ENCODE measurements at places on chromosomes 3 and 15.

GRCh38 chr3:137509354-137510045 lies 254.6 kb upstream of the SOX14 start:
- no peak for DNase-seq

GRCh38 chr3:133301194-133301593 lies 98.7 kb upstream of the BFSP2 start:
- DNase-seq, result no peak

GRCh38 chr3:150945226-150946032 lies 27.1 kb downstream of the CLRN1 start:
- no peak for DNase-seq

DNA sequence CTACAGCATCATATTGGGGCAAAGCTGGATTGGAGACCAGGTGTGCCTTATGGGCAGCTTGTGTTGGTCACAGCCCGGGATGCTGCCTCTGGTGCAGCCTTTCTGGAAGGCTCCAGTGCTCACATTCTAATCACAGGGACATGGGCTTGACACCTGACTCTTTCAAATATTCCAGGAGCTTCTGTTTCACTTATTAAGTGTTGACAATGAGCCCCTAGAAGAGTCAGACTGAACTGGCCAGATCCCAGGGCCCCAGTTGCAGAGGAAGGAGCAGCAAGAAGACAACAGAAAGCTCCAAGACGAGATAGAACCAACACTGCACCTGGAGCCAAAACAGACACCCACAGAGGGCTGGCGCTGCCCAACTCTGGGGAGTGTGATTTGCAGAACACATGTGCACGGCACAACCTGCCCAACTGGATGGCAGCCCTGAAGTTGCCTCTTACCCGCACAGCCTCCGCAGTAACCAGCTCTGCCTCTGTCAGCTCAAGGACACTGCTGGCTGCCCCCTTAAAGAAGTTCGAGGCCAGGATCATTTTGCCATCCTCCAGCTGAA lies 30.3 kb downstream of the ALDH1L1 start:
- no peak for DNase-seq

GRCh38 chr15:50358845-50359244 lies 3.8 kb upstream of the GABPB1 start:
- peak; percentile 23 for DNase-seq

DNA sequence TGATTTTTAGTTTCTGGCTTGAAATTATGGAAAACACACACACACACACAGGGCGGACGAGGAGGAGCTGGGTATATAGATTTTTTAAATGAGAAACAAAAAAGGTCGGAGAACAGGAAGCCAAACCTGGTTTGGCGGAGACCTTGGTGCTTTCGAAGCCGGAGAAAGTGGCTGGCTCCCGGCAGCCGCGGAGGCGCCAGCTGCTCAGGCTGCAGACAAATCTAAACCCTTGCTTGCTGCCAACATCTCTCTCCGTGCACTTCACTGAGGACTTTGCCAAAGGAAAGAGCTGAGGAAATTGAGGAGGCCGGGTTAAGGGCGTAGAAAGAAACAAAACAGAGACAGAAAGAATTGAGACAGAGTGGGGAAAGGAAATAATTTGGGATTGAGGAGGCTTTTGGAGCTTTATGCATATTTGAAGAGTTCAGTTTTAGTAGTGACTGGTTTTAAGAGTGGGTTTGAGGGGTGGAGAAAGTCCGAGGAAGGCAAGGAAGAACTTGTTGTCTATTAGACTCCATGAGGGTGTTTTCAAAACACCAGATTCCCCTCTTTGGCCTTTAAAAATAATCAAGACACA lies 2.2 kb downstream of the ZIC1 start:
- DNase-seq, result no peak

Data from WTC11 (cell line).